Peyer's patch (tissue), 4 donors: ENCODE measurements at places on chromosomes 2 and 18.
A peak's percentile ranks its signal among the peaks of the same experiment; 100 is the strongest.

DNA sequence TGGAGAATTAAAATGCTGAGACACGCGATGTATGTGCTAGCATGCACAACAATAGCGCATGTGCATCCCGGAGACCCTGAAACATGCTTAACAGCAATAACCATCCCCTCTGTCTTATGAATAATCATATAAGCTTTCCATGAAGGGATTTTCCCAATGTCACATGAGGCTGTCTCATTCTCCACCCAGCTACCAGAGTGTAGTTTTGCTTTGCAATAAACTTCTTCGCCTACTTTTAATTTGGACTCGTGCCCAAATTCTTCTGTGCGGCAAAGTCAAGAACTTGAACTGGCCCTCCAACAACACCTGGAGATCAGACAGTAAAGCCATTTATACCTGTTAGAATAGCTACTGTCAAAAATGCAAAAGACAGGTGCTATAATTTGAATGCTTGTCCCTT, 15.5 kb downstream of the LYG1 start:
- DNase-seq, result no peak

DNA sequence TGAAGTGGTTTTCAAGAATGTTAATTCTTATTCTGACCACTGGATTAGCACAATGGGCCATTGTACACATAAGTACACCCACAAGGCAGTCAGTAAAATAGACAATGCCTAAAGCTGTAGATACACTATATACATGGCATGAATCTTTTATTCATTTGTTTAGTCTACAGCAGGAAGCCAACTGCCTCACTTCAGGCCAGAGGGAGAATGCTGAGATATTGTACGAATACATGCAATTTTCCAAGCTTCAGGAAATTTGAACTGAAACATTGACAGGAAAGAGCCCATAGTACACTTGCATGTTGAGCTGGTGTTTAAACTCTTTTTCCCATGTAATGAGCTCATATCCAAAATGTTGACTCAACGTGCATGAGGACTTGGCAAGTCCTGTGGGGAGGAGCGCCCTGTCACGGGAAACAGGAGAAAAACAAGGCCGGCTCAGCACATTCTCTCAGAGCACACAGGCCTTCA, 111.6 kb upstream of the CYP1B1 start:
- DNase-seq, result peak; percentile 65

DNA sequence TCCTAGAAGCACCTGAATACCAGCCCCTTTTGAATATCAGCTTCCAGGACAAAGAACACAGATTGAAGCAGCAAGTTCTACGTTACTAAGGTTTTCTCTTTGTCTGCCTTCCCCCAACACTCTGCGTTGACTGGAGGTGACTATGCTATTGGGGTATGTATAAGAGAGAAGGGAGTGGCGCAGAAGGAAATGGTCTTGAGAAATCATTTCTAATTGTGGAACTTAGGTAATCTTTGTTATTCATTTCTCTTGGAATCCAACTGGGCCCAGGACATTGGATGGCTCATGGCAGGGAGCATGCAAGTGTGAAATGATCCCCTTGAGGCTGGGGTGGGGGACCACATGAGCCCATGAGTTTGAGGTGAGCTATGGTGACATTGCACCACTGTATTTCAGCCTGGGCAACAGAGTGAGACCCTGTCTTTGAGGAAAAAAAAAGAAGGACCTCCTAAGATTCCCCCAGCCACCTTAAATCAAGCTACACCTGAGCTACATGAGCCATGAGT, 29.7 kb downstream of the XDH start:
- DNase-seq, result no peak

- DNase-seq, result no peak
Observed at GRCh38 chr2:144343145-144343544, 176.8 kb downstream of the ZEB2 start.

DNA sequence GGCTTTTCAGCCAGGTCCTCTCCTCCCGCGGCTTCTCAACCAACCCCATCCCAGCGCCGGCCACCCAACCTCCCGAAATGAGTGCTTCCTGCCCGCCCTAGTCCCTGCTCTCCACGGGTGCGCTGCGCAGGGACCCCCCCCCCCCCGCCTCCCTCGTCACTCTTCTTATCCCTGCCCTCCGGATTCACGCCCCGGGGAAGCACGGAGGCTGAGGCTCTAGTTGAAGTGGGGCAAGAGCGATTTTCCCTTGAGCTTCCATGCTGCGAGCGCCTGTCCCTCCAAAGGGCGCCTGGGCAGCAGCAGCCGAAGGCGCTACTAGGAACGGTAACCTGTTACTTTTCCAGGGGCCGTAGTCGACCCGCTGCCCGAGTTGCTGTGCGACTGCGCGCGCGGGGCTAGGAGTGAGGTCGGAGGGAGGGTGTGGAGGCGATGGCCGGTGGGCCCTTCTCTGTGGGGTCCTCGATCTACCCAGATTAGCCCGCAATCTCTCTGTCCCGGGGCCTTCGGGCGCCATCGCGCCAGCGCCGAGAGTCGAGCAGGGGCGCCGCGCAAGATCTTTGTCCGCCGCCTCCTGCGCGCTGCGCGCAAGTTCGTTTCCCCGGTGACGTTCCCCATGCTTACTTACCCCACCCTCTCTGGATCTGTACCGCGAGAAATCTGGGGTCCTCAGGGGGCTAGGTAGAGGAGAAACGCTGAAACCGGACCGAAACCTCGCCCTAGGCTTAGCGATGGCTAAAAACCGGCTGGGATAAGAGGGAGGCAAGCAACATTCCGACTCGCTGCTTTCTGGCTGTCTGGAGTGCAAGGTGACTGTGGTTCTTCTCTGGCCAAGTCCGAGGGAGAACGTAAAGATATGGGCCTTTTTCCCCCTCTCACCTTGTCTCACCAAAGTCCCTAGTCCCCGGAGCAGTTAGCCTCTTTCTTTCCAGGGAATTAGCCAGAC, 677 bp downstream of the GAD1 start:
- no peak for DNase-seq

- no peak for DNase-seq
Observed at GRCh38 chr18:8711736-8712135, 6.4 kb downstream of the MTCL1 start.
